ENCODE measurements at places on chromosomes 1 and 21.

- no peak for DNase-seq
Measured at GRCh38 chr1:107277022-107277421, 136.2 kb downstream of the NTNG1 start.

GRCh38 chr1:23742670-23743286 lies 493 bp upstream of the ELOA start:
- no peak for DNase-seq

- no peak for DNase-seq
Measured at GRCh38 chr1:85467036-85467435, 2.1 kb upstream of the DDAH1 start.

GRCh38 chr1:38549191-38549590 lies 310.4 kb downstream of the RRAGC start:
- no peak for DNase-seq

- no peak for DNase-seq
Measured at GRCh38 chr1:22831729-22832413, 121.2 kb downstream of the EPHB2 start.

- DNase-seq: no peak
Measured at GRCh38 chr1:58439946-58440345, 106.6 kb downstream of the OMA1 start.

- DNase-seq: no peak
Measured at GRCh38 chr1:160451859-160452232, 51.5 kb downstream of the VANGL2 start.

DNA sequence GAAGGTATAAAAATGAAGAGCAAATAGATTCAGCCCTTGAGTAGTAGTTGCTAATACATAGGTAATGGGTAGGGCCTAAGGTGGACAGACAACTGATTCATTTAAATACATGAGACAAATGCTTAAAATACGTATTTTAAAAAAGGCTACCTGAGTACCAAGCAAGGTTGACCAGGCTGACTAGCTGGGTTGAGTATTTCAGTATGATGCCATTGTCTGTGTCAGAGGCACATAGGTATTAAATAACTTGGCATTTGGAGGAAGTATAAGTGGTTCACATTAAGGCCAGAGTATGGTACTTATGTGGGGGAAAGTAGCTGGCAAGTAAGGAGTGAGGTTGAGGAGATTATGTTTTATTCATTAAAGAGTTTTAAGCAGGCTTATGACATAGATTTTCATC lies 19.4 kb downstream of the NEK7 start:
- DNase-seq: no peak

DNA sequence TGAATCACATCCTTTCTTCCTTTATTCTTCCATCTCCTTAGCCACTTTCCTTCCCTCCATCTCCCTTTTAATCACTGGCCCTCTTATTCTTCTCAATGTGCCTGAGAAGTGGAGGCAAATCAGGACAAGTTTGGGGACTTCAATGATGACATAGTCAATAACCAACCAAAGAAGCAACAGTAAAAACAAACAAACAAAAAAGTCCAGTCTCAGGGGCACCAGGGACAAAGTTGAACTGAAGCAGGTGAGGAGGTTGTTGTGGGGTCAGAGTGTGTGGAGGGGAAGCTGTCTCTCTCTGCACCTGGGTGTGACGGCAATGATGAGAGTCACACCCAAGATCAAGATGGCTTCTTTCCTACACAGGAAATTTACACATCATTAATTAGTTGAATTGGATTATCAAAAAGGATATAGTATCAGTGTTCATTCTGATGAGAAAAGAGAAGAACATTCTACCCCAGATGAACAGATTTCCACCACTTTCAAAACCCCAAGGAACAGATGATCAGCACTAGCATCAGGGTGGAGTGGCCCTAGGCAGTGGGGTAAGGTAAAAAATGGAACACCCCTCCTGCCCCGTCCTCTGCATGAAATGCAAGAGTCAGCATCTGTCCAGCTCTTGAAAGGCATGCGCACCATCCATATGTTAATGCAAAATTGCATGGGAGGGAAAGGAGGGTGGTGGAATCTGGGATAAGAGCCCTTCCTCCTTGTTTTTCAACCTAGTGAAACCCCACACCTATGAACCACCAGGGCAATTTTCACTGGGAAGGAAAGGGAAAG lies 32.6 kb downstream of the HSD3B2 start:
- DNase-seq: no peak

GRCh38 chr1:90919190-90919719 lies 102.6 kb downstream of the ZNF644 start:
- DNase-seq: no peak

GRCh38 chr1:102834688-102835320 lies 273.5 kb downstream of the COL11A1 start:
- no peak for DNase-seq

DNA sequence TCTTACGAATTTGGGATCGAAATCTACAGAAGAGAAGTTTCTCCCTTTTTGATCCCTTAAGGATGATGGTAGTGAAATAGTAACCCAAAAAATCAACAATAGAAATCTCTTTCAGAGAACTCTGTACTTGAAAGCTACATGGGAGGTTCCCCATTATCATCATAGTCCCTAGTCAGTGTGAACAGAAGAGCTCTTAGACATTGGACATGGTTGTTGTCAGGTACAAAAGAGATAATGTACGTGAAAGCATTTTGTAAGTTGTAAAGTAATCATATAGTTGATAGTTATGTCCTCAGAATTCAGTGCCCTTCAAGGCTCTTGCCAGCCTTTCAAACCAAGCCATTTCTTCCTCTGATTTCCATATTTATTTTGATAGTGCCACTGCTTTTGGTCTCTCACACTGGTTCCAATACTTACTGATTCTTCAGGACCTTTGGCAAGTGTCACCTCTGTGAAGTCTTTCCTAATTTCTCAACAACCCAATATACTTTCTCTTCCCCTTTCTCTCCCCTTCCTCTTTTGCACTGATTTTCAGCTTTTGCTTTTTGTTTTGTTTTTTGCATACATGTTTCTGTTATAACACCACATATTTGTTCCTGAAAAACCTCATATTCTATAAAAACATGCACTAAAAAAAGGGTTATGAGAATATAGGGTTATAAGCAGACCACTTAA lies 22.4 kb downstream of the VPS45 start:
- no peak for DNase-seq
